ENCODE measurements at places on chromosomes 7 and 10. TPM values are rescaled to one million over a fixed set of nuclear protein-coding genes. Genes with fewer than 3 reads are reported as not detected.

GRCh38 chr7:133016604-133017003 is 65.3 kb downstream of the CHCHD3 start:
- no peaks in the 10 kb centered on the region for H3K27me3 ChIP-seq
- no peak overlapping the region for H3K4me3 ChIP-seq
- no peak for DNase-seq
- H3K27ac ChIP-seq: no peak overlapping the region
- no peaks in the 10 kb centered on the region for H3K4me1 ChIP-seq
- H3K36me3 ChIP-seq: no peaks in the 10 kb centered on the region

DNA sequence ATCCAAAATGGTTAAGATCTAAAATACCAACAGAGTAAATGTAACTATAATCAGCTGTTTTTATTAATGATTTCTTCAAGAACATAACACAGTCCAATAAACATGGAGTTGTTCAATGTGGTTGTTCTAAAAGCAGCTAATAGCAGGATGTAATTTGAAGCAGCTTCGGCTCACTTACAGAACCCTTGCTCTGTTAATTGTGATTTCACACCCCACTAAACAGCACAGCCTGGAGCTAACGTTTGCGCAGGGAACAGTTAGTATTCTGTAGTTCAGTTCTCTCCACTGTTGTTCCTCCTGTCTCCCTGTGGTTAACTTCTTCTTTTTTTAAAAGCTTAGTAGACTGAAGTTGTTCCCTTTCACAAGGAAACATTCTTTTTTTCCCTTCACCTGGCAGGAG is 104.0 kb downstream of the GRM3 start:
- H3K27ac ChIP-seq: no peak overlapping the region
- no peaks in the 10 kb centered on the region for H3K27me3 ChIP-seq
- no peaks in the 10 kb centered on the region for H3K36me3 ChIP-seq

GRCh38 chr10:11684717-11685645 is 57.2 kb upstream of the ECHDC3 start:
- peak; percentile 83 for DNase-seq
- H3K36me3 ChIP-seq: no peaks in the 10 kb centered on the region
- no peaks in the 10 kb centered on the region for H3K27me3 ChIP-seq
- peaks cover 44% of the 10 kb centered on the region for H3K4me1 ChIP-seq
- peak overlapping the region; percentile 26 for H3K27ac ChIP-seq

DNA sequence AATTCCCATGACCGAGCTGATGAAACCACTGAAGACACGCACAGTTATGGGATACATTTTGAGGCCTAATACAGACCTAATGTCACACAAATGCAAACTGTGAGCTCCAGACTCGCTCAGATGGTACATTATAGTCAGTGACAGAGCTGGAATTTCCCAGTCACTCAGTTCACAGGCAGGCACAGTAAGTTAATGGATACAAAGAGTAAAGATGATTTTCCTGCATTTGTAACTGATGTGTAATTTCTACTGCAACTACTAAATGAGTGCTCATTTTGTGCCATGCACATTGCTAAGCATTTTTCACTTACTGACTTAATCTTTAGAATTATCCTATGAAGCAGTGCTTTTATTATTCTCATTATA is 56.5 kb downstream of the ENO4 start:
- H3K4me3 ChIP-seq: no peak overlapping the region
- H3K27ac ChIP-seq: no peak overlapping the region
- no peak for DNase-seq
- H3K36me3 ChIP-seq: no peaks in the 10 kb centered on the region
- no peaks in the 10 kb centered on the region for H3K4me1 ChIP-seq

- no peak overlapping the region for H3K4me3 ChIP-seq
- H3K4me1 ChIP-seq: no peaks in the 10 kb centered on the region
- no peak overlapping the region for H3K27ac ChIP-seq
- DNase-seq: no peak
Observed at GRCh38 chr7:80373429-80374032, 138.3 kb downstream of the GNAT3 start.

- no peak for DNase-seq
- no peaks in the 10 kb centered on the region for H3K27me3 ChIP-seq
- no peak overlapping the region for H3K4me3 ChIP-seq
- H3K4me1 ChIP-seq: no peaks in the 10 kb centered on the region
- no peaks in the 10 kb centered on the region for H3K36me3 ChIP-seq
Observed at GRCh38 chr10:130491693-130492050, 355.5 kb downstream of the GLRX3 start.

DNA sequence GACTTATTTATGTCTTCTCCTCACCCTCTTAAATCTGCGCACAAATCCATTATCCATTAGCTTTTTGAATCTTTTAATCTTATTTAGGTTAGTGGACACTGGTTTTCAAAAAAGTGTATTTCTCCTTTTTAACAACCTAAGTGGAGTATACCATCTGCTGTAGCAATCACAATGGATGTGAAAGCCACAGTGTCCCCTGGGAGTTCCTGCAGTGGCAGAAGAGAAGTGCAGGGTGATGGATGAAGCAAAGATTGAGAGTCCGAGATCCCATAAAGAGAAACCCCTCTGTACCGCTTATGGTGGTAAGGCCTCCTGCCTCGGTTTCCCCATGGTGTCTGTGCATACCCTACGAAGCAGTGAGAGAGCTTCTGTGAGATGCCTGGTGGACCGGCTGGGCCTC is 236.4 kb downstream of the COBL start:
- H3K27ac ChIP-seq: no peak overlapping the region
- no peaks in the 10 kb centered on the region for H3K27me3 ChIP-seq
- no peak overlapping the region for H3K4me3 ChIP-seq
- H3K4me1 ChIP-seq: peaks cover 11% of the 10 kb centered on the region
- DNase-seq: no peak

GRCh38 chr10:74314166-74314565 is 163.1 kb downstream of the ADK start:
- H3K36me3 ChIP-seq: no peaks in the 10 kb centered on the region
- no peaks in the 10 kb centered on the region for H3K27me3 ChIP-seq
- H3K27ac ChIP-seq: no peak overlapping the region
- peak; percentile 21 for DNase-seq
- peaks cover 11% of the 10 kb centered on the region for H3K4me1 ChIP-seq
- H3K4me3 ChIP-seq: no peak overlapping the region

DNA sequence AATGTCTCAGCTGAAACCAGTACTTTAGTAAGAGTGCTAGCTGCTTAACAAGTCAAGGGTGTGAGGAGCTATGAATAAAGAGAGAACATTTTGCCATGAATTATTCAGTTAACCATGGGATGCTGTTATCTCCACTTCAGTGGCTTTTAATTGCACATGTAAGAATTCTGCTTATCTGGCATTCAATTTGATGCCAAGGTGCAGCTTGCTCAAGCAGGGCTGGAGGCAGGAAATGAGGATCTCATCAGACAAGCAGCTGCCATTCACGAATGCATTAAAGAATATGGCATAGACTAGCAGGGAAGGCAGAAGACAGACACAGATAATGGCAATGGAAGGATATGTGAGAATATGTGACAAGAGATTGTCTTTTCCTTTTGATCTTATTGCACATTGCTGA is 697.8 kb downstream of the NRG3 start:
- H3K4me3 ChIP-seq: no peak overlapping the region
- no peak overlapping the region for H3K27ac ChIP-seq
- DNase-seq: no peak
- H3K27me3 ChIP-seq: no peaks in the 10 kb centered on the region
- H3K36me3 ChIP-seq: no peaks in the 10 kb centered on the region
- no peaks in the 10 kb centered on the region for H3K4me1 ChIP-seq

DNA sequence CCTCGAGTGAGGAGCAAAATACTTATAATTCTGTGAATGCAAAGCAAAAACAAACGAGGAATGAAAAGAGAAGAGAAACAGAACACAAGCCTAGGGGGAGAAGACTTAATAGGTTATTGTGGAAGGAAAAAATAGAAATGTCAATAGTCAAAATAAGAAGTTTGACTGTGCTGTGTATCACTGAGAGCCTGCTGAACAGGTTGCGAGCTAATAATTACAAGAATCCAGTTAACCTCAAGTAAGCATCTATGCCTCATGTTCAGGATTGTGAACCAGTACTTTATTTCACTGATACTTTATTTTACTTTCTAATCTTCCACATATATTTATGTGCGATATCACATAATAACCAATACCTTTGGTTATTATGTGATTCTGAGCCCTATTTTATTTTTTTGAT is 316.7 kb downstream of the OTUD1 start:
- H3K4me1 ChIP-seq: no peaks in the 10 kb centered on the region
- H3K36me3 ChIP-seq: no peaks in the 10 kb centered on the region
- no peak overlapping the region for H3K4me3 ChIP-seq
- DNase-seq: no peak
- no peak overlapping the region for H3K27ac ChIP-seq

DNA sequence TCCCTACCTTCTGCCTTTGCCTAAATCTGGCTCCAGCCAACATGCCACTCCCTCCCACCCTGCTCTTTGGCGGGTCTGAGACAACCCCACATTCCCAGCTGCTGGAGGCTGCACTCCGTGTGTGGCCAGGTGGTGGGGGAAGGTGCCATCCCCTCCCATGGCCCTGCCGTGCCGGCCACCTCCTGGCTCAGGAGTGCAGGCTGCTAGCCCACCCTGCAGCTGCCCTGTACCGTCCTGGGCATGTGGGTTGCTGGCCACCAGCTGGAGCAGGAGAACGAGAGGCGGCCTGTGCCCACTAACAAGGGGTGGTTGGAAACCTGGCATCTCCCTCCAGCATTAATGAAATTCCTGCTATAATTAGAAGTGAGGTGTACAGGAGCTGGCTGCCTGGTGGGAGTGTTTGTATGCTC is 97.6 kb downstream of the ZMIZ1 start:
- H3K36me3 ChIP-seq: peaks cover 10% of the 10 kb centered on the region
- no peak for DNase-seq
- peaks cover 31% of the 10 kb centered on the region for H3K4me1 ChIP-seq
- H3K27ac ChIP-seq: peak overlapping the region; percentile 60
- no peak overlapping the region for H3K4me3 ChIP-seq

- peaks cover 8% of the 10 kb centered on the region for H3K4me1 ChIP-seq
- H3K27ac ChIP-seq: no peak overlapping the region
- no peak overlapping the region for H3K4me3 ChIP-seq
- no peaks in the 10 kb centered on the region for H3K27me3 ChIP-seq
Observed at GRCh38 chr10:75033399-75034130, 77.9 kb upstream of the SAMD8 start.

- no peak overlapping the region for H3K27ac ChIP-seq
- H3K4me3 ChIP-seq: no peak overlapping the region
- DNase-seq: no peak
- H3K36me3 ChIP-seq: no peaks in the 10 kb centered on the region
- H3K4me1 ChIP-seq: peaks cover 7% of the 10 kb centered on the region
Observed at GRCh38 chr7:5200561-5201235, 10.7 kb downstream of the WIPI2 start.

DNA sequence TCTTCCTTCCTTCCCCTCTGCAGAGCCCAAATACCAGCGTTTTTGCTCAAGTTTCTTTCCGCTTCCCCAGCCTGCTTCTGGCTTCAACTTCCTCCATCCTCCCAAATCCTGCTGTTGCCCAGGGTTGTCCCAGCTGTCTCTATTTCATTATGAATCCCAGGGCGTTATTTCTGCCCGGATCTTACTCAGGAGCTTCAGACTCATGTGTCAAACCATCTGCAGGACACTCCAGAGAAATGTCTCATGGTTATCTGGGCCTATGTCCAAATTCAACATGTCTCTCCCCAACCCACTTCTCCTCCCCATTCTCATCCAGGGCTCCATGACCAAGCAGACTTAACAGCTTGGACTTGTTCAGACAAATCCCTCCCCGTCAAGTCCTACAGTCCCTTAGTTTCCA is 15.6 kb downstream of the ARHGAP22 start:
- DNase-seq: no peak
- H3K4me1 ChIP-seq: no peaks in the 10 kb centered on the region
- H3K36me3 ChIP-seq: no peaks in the 10 kb centered on the region
- no peaks in the 10 kb centered on the region for H3K27me3 ChIP-seq
- H3K4me3 ChIP-seq: no peak overlapping the region

DNA sequence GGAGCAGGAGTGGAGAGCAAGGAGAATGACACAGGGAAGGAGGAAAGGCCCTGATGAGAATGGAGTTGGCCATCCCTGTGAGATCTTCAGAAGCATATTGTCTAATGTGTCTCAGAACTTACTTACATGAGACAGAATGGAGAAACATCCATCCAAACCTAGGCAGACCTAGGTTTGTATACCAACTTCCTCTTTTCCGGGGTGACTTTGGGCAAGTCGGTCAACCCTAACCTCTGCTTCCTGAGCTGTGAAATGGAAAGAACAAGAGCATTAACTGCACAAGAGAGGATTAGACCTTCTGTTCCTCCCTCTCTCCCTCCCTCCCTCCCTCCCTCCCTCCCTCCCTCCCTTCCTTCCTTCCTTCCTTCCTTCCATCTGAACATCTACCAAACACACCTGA is 4.5 kb downstream of the GHRHR start:
- H3K27me3 ChIP-seq: peaks cover 15% of the 10 kb centered on the region
- no peak overlapping the region for H3K4me3 ChIP-seq
- no peak overlapping the region for H3K27ac ChIP-seq
- no peaks in the 10 kb centered on the region for H3K4me1 ChIP-seq

DNA sequence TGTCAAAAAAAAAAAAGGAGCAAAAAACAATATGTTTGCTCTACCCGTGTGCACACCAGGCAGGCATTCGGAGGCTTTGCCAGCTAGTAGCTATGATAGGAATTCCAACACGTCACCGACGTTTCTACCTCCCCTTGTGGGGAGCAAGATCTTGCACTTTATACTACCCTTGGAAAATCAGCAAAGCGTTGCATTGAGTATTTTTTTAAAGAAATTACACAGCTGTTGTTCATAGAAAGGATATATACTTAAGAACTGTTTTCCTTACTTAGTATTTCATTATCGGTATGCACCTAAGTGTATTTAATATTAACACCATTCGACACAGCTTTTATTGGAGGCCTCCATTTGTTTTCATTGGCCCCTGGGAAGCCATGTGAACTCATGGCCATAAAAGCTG is 159.9 kb upstream of the MGMT start:
- no peaks in the 10 kb centered on the region for H3K27me3 ChIP-seq
- no peaks in the 10 kb centered on the region for H3K4me1 ChIP-seq
- no peak overlapping the region for H3K4me3 ChIP-seq
- DNase-seq: peak; percentile 40

- no peaks in the 10 kb centered on the region for H3K36me3 ChIP-seq
- peak overlapping the region; percentile 20 for H3K27ac ChIP-seq
- H3K4me1 ChIP-seq: peaks cover 10% of the 10 kb centered on the region
Observed at GRCh38 chr10:45470098-45471012, 96.3 kb downstream of the ALOX5 start.

The ACTL6B gene
- not detected for total RNA-seq

The HIF1AN gene
- 20.3 TPM for total RNA-seq

The VAX1 gene
- not detected for total RNA-seq

The SCIN gene
- total RNA-seq: 0.66 TPM

The HNRNPF gene
- 180 TPM for total RNA-seq

The DNAJC30 gene
- total RNA-seq: 9.9 TPM

The SMKR1 gene
- not detected for total RNA-seq

The SFTPD gene
- 1.1 TPM for total RNA-seq

The CLDN4 gene
- 0.48 TPM for total RNA-seq

The OLAH gene
- total RNA-seq: not detected

The PDE6C gene
- total RNA-seq: not detected

Data from cardiac muscle cell (in vitro differentiated cells and primary cell).